NCI-H1930 (cell line): ENCODE measurements at places on chromosomes 5 and 9.

- DNase-seq = no peak
Observed at GRCh38 chr9:127384016-127384730, 12.8 kb upstream of the SLC2A8 start.

DNA sequence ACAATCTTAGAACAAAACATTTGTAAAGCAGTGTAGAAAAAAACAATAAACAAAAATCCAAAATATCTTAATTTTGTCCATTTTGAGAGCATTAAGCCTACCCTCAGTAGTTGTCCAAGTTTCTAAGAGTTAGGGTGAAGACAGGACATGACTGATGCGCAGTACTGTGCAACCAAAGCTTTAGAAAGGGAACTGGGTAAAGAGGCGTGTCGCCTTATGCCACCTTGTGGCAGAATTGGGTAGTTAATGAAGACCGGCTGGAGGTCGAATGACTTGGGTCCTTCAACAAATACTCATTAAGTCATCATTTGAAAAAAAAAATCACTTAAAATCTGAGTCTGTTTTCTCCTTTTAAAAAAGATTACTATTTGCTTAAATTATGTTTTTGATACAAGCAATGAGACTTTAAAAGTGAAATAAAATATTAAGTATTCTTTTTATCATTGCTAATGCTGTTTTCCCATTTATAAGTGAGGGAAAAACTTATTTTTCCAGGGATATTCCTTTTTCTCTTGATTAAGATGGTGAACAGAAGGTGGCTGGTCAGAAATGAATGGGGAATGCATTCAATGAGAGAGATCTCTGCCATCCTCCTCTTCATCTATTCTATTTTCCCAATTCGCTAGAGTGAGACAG lies 3.5 kb upstream of the RNF20 start:
- peak; percentile 40 for DNase-seq

DNA sequence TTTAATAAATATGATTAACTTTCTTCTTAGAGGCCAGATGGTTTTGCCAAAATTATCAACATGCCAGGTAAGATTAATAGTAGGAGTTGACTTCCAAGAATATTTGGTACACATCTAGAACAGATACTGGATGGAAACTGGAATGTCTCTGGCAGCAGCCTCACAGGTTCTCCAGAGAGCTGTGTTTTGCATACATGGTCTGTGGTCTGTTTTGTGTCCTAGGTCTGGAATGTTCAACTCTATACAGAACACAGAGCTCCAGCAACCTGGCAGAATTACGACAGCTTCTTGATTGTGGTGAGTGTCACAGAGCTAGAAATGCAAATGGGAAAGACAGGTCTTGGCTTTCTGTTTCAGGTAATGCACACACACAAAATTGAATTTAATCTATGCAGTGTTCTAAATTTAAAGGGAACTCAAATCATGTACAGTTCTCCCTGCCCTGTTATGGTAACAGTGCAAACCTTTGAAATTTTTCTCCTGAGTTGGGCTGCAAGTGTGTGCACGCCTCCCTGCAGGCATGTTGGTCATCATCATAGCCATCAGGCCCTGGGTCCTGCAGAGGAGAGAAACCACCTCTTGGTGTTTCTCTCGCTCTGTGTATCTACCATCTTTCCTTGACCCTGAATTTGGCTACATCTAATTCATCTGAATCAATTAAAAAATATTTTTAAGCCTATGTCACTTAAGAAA lies 58.3 kb downstream of the PIK3R1 start:
- DNase-seq = no peak

- peak; percentile 49 for DNase-seq
Observed at GRCh38 chr9:76394960-76395252, 680 bp upstream of the RFK start.

DNA sequence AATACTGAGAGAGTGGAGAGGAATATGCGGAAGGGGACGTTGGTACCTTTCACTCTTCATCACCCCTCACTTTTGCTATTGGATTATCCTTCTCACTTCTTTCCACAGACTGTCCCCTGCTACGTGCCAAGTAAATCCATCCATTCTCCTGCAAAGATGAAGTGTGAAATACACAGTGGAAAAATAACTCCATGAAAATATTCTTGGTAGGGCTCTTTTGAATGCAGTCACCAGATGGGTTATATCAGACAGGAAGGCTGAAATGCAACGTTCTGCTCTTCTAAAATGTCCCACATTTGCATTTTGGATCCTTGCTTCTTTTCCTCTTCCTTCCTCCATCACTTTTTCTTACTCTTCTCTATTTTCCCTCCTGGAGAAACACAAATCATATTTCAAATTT lies 510.3 kb upstream of the CLINT1 start:
- DNase-seq = no peak

DNA sequence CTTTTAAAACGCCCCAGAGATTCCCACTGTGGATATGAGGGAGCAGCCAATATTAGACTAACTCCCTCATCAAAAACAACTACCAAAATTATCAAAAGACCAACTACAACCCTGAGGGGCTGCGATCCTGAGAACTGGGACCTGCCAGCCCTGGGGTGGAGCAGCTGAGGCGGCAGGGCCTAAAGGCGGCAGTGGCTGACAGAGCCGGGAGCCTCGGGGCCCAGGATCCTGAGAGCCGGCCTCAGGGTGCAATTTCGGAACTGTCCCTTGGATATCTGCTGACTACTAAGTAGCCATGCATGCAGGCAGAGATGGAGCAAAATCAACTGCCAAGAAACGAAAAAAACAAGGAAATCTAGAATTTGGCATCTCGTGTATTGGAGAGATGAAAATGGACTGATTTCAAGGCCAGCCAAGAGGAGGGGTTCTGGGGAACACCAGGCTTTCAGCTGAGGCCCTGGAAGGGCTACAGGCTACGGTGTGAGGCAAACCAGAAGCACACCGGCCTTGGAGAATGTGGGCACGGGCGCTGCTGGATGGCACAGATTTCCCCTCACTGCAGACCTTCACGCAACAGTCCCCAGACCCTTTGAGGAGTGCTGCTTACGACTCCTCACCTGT lies 63.6 kb upstream of the UBAC1 start:
- DNase-seq = no peak

GRCh38 chr5:74623748-74624408 lies 16.6 kb downstream of the ENC1 start:
- DNase-seq = no peak

DNA sequence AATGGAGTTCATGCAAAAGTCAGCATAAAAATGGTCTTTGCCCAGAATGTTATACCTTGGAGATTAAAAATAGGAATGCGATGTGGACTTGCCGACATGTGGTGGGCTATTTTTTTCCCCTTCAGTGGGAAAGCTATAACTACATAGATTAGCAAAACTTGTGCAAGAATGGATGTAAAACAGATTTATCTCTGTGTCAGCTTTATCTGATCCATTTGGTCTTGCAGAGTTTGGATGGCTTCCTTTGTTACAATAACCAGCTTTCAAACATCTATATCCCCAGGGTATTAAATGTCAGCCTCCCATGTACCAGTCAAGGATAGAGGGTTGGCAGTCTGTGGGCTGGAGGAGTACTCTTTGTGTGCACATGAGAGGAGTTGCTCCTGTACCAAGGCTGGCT lies 284.9 kb downstream of the TMEM38B start:
- DNase-seq = no peak

DNA sequence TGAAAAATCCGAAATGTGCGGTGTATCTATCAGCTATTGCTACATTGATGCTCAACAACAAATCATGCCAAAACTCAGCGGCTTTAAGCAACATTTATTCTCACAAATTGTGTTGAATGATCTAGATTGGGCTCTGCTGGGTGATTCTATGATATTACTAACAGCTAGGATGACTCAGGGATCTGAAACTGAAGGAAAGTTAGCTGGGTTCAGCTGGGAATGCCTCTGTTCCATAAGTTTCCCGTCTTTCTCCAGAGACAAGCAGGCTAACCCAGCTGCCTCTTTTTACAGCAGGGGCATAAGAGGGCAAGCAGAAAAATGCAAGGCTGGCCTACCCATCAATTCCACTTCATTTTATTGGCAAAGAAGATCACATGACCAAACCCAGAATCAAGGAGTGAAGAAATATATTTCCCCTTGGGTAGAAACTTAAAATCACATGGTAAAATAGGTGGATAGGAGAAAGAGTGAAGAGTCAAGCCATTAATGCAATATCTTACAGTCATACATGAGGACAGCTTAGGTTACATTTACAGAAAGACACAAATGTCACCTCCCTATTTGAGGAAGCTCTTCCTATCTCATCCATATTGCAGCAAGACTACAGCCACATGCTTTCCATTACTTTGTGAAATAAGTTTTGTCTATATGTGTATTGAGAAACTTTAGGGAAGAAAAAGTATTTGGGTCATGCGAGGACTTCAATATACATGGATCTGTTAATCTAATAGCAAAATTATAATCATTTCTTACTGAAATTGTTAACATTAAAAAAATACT lies 30.8 kb downstream of the IL7R start:
- no peak for DNase-seq

- DNase-seq = no peak
Observed at GRCh38 chr9:94173632-94174031, 85.5 kb upstream of the ZNF169 start.

- DNase-seq = no peak
Observed at GRCh38 chr9:89661956-89662717, 57.3 kb downstream of the GADD45G start.

DNA sequence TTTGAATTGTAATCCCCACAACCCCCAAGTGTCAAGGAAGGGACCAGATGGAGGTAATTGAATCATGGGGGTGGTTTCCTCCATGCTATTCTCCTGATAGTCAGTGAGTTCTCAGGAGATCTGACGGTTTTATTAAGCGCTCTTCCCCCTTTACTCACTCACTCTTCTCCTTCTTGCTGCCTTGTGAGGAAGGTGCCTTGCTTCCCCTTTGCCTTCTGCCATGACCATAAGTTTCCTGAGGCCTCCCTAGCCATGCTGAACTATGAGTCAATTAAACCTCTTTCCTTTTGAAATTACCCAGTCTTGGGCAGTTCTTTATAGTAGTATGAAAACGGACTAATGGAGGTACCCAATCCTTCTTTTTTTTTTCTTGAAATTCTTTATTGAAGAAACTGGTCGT lies 2.2 kb upstream of the CEP120 start:
- no peak for DNase-seq

GRCh38 chr9:20988671-20989315 lies 42.6 kb downstream of the HACD4 start:
- no peak for DNase-seq

DNA sequence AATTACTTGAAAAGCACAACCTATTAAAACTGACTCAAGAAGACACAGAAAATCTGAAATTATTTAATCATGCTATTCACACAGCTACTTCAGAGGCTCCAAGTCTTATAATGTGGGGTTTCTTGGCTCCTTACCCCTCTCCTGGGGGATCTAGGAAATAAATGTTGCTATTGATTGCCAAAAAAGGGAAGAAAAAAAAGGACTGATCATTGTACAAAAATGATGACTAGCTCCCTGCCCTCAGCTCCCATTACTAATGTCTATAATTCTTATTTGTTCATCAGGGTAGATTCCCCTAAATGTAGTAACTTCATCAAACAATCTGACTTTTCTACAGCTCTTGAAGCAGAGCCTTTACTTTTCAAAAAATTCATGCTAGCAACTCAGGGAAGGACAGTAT lies 3.3 kb upstream of the SMC5 start:
- no peak for DNase-seq

- DNase-seq = no peak
Observed at GRCh38 chr5:169430671-169431070, 129.7 kb upstream of the SLIT3 start.

- DNase-seq = no peak
Observed at GRCh38 chr5:179766021-179766725, 27.6 kb upstream of the LTC4S start.

- DNase-seq = no peak
Observed at GRCh38 chr9:73805111-73805510, 653.4 kb downstream of the ANXA1 start.

- DNase-seq = no peak
Observed at GRCh38 chr5:173775261-173776197, 112.6 kb upstream of the CPEB4 start.

DNA sequence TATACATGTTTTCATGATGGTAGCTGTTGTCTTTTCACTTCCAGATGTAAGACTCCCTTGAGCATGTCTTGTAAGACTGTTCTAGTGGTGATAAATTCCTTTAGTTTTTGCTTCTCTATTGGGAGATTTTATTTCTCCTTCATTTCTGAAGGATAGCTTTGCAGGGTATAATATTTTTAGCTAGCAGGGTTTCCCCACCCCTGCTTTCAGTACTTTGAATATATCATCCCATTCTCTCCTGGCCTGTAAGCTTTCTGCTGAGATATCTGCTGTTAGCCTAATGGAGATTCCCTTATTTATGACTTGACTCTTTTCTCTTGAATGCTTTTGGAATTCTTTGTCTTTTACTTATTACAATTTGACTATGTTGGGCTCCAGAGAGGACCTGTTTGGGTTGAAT lies 211.0 kb downstream of the GDNF start:
- no peak for DNase-seq

- no peak for DNase-seq
Observed at GRCh38 chr9:120935383-120935857, 8.8 kb upstream of the TRAF1 start.

GRCh38 chr9:114823441-114823840 lies 17.6 kb upstream of the TNFSF15 start:
- DNase-seq = no peak

DNA sequence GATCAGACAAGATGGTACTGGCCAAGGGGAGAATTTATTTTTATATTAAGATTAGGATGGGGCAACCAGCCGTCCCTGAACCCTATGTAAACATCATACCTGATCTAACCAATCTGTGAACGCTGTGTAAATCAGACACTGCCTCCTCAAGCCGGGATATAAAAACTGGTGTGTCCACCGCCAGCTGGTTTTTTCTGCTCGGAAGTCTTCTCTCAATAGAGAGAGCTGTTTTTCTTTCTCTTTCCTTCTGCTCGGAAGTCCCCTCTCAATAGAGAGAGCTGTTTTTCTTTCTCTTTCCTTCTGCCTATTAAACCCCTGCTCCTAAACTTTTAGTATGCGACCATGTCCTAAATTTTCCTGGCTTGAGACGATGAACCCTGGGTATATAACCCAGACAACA lies 615.5 kb upstream of the NUDT12 start:
- no peak for DNase-seq

DNA sequence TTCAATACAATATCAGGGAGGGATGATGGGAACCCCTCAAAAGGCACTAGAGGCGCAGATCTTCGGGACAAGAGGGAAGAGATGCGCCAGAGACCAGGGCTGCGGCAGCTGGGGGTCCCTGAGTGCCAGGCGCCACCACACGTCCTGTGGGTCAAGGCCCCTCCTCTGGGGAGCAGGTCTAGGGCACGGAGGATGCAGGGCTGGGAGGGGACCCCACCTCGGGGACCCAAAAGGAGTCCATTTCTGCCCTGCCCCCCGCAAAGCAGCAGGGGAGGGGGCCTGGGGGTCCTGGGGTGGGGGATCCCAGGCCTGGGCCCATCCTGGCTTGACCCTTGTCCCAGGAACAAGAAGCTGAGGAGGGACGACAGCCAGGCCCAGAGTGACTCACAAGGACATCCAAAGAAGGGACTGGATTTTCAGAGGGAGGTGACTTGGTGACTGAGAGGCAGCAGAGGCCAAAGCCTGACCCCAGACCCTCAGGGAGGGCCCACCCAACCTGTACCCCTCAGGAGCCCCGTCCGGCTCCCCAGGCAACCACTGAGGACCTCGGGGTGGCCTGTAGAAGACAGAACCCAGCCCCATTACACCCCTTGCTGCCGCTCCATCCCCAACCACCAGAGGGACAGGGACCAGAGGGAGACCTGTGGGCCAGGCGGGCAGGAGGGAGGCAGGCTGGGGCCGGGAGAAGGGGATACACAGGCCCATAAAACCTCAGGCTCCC lies 54.2 kb downstream of the LRSAM1 start:
- DNase-seq = no peak
